ENCODE measurements at places on chromosomes 2 and 18.
A peak's percentile ranks its signal among the peaks of the same experiment; 100 is the strongest.

GRCh38 chr2:138819964-138820363 is 39.8 kb upstream of the NXPH2 start:
- no peak overlapping the region for H3K4me3 ChIP-seq
- no peaks in the 10 kb centered on the region for H3K27me3 ChIP-seq
- H3K27ac ChIP-seq: no peak overlapping the region
- no peak for DNase-seq

DNA sequence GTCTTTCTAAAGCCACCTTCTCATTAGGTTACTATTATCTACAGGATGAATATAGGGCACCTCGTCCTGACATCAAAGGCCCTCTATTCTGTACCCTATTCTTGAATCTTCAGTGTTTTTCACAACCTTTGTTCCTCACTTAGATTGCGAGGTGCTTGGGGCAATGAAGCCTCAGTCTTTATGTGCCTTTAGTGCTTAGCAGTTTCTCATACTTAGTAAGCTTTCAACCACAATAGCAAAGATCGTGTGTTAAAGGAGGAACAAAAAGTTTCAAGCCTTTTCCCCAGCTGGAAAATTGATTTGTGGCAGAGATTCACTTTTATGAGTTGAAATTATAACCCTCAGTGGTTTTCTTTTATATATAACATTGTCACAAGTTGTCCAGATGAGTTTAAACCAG is 226.9 kb downstream of the MYO3B start:
- no peak overlapping the region for H3K4me3 ChIP-seq
- no peaks in the 10 kb centered on the region for H3K27me3 ChIP-seq
- DNase-seq: no peak
- peaks cover 10% of the 10 kb centered on the region for H3K4me1 ChIP-seq

DNA sequence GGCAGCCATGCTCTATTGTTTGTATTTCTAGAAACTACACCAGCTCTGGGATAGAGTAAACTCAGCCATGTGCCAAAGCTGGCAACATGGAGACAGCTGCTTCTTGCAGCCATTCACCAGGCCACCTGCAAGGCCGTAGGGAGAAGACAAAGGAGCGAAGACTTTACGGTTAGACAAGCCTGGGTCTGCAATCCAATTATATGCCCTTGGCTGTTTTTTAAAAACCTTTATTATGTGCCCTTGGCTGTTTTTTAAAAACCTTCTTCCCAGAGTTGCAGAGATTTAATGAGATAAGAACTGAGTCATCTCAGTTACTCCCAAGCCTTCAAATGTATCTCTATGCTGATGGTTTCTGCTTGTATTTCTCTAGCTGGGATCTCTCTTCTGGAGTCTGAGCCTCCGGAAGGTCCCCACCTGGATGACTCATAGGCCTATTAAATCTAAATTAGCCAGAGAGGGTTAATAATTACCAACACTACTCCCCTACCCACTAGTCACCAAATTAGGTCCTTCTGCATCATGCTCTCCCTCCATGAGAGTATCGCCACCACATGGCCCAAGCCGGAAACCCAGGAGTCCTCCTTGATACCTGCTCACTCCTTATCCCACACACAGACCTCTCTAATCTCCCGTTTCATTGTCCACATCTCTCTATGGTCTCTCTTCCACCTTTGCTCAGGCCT is 17.5 kb upstream of the DPP4 start:
- DNase-seq: no peak
- no peak overlapping the region for H3K27ac ChIP-seq
- H3K36me3 ChIP-seq: no peaks in the 10 kb centered on the region
- peaks cover 7% of the 10 kb centered on the region for H3K4me1 ChIP-seq
- no peak overlapping the region for H3K4me3 ChIP-seq

GRCh38 chr2:3459185-3460015 is 59.9 kb downstream of the ADI1 start:
- peak; percentile 31 for DNase-seq
- H3K4me3 ChIP-seq: no peak overlapping the region
- H3K27ac ChIP-seq: no peak overlapping the region
- no peaks in the 10 kb centered on the region for H3K27me3 ChIP-seq

GRCh38 chr2:31433541-31433940 is 19.0 kb upstream of the XDH start:
- H3K4me3 ChIP-seq: no peak overlapping the region
- no peaks in the 10 kb centered on the region for H3K36me3 ChIP-seq
- no peak overlapping the region for H3K27ac ChIP-seq

GRCh38 chr2:207279520-207279919 is 113.8 kb upstream of the KLF7 start:
- peaks cover 7% of the 10 kb centered on the region for H3K4me1 ChIP-seq
- H3K27ac ChIP-seq: no peak overlapping the region
- no peak overlapping the region for H3K4me3 ChIP-seq
- DNase-seq: no peak

DNA sequence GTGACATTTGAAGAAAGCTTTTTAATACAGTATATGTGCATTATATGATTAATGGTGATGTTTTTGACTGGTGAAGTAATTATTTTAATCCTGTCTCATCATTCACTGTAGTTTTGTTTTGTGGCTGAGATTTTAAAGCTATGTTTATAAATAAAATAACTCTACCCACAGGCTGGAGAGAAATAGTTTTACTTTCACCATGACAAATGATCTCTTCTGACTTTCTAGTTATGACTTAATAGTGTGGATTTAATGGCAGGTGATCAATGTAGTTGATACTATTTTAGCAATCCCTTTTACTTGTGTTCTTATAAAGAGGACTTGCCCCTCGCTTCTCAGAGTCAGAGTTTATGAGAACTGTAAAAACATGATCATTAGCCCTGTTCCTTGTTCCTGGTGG is 289.5 kb upstream of the SIX3 start:
- no peaks in the 10 kb centered on the region for H3K36me3 ChIP-seq
- H3K27me3 ChIP-seq: no peaks in the 10 kb centered on the region
- H3K4me1 ChIP-seq: peaks cover 52% of the 10 kb centered on the region
- no peak for DNase-seq

DNA sequence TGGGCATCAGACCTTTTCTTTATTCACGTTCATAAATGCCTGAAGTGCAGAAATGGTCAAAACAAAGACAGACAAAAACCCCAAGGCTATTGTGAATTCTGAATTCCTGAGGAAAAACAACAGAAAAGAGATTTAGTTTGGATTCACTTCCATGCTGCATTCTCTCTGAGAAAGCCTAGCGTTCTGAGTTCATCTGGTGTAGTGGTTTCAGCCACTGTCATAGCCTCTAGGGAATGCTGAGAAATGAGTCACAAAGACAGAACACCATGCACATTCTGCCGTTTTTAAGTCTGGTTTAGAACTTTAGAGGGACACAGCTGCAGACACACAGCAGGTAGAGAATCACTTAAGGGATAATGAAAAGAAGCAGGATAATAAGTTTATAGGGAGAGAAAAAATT is 93.8 kb downstream of the LRP1B start:
- no peaks in the 10 kb centered on the region for H3K36me3 ChIP-seq
- no peaks in the 10 kb centered on the region for H3K27me3 ChIP-seq
- peak; percentile 29 for DNase-seq
